ENCODE measurements at places on chromosomes 2 and 18.

DNA sequence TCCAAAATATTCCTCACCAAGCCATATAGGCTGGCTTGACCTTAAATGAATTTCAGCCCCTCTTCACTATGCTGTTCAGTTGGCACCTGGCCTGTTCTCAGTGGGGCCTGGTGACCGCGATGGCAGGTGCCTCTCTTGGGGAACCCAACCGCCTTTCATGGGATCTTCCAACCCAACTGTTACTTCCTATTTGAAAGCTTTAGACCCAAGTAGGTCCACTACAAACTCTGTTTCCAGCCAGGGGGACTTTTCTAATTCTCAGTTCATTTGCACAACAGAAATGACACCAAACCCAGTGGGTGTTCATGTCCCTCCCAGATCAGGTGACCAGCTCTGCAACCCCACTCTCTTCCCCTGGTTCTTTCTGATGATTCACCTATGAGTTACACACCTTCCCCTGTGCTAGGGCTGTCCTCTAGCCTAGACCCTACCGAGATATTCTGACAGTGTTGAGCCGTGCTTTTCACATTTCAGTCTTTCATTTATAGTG lies 35.6 kb upstream of the NDUFV2 start:
- no peak for DNase-seq

GRCh38 chr18:44502790-44503189 lies 177.9 kb upstream of the SETBP1 start:
- no peak for DNase-seq

DNA sequence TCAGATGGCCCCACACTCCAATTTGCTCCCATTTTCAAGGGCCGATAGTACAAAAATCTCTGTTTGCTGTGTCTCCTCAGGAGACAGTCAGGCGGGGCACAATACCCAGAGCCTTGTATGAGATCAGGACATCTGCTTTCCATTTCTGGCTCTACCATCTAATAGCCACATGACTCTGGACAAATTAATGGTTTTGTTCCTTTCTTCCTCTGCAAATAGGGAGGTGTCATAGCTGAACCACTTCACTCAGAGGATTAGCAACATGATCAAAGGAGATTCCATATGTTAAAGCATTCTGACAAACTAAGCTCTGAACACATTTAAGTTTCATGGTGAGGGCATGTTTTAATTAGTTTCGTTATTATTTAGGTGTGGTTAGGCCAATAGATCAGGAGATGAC lies 602.1 kb upstream of the SYT4 start:
- DNase-seq, result no peak

DNA sequence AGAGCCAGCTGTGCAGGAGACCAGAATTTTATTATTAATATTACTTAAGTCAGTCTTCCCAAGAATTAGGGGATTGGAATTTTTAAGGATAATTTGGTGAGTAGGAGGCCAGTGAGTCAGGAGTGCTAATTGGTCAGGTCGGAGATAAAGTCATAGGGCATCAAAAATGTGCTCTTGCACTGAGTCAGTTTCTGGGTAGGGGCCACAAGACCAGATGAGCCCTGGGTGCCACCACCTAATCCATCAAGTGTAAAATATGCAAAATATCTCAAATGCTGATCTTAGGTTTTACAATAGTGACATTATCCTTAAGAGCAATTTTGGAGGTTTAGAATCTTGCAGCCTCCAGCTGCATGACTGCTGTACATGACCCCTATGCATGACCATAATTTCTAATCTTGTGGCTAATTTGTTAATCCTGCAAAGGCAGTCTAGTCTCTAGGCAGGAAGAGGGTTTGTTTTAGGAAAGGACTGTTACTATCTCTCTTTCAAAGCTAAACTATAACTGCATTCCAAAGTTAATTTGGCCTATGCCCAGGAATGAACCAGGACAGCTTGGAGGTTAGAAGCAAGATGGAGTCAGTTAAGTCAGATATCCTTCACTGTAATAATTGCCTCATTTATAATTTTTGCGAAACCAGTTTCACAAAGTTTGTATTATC lies 215.9 kb downstream of the RNF152 start:
- no peak for DNase-seq

GRCh38 chr2:5740817-5741216 lies 48.6 kb downstream of the SOX11 start:
- no peak for DNase-seq

- no peak for DNase-seq
These were observed 15.0 kb downstream of the APLF start for GRCh38 chr2:68482296-68482820.

GRCh38 chr2:25557179-25558036 lies 116.0 kb downstream of the DTNB start:
- no peak for DNase-seq

DNA sequence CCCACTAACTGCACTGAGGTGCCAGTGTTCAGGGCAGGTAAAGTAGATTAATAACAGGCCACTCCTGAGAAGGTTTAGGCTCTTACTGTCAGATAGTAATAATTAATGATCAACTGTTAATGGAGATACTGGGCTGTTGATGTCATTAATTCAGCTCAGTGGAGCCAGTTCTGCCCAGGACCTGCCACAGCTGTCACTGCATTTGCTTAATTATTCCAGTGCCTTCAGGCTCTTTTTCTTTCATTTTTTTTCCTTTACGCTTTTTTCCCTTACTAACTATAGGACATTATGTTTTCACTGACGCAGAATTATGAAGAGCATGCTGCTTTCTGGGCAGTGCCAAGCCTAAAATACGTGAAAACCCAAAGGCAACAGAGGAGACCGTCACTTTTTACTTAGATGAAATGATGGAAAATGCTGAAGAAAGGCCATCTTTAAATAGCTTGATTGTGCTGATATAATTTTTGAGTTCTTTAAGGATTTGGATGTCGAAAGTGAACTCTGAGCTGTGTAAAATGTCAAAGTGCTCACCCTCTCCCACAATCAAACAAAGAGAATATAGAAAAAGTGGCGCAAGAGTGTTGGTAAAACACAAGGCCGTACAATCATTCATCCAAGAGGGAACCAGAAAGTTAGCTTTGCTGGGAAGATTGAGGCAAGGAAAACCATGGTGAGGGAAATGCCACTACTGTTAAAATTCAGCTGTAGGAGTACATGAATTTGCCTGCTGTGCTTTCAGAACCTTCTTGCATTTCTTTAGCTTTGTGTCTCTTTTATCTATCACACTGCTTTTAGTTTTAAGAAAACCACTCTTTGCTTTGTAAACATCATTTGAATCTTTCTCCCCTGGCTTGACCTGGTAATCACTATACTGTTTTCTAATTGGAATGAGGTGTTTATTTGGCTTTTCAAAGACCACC lies 192.0 kb upstream of the ZEB2 start:
- no peak for DNase-seq

Measured in stimulated activated CD4-positive, alpha-beta T cell treated with anti-CD3 and anti-CD28 coated beads, Interleukin-2, amount 100 ng/mL, for 48 hours (primary cell).